ENCODE measurements at places on chromosomes 7 and 10.

GRCh38 chr7:120793213-120793936, 64.6 kb downstream of the TSPAN12 start:
- no peak for DNase-seq

DNA sequence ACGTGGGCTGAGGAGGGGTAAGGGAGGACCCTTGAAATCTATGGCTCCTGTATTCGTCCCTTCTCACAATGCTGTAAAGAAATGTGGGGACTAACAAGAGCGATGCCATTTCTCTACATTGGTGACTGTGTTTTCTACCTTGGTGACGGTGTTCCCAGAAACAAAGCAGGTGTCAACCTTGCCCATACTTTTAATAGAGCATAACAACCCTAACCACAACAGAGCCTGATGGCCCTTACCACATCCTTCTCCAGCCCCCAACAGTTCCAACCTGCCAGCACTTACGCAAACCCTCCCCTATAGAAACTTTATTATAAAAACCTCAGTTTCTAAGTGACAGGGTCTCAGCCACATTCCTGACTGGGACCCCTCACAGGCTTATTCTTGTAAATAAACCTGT, 28.2 kb upstream of the ADCYAP1R1 start:
- DNase-seq: no peak

DNA sequence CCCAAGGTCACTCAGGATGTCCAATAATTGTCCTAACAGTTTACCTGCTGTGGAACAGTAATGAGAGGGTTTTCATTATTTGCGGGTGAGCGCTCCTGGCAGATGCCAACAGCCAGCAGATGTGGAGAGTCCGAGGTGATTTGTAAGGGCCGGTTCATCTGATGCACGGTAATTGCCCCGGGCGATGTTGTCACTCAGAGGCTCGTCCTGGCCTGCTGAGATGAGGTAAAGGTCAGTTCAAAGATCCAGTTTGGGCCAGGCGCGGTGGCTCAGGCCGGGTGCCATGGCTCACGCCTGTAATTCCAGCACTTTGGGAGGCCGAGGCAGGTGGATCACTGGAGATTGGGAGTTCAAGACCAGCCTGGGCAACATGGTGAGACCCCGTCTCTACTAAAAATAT, 16.9 kb downstream of the LHPP start:
- DNase-seq: no peak

- DNase-seq: no peak
Observed at GRCh38 chr10:92124020-92124419, 166.9 kb downstream of the CPEB3 start.

GRCh38 chr10:132356621-132357195, 24.7 kb downstream of the LRRC27 start:
- DNase-seq: no peak

GRCh38 chr10:108241166-108241565, 1076.7 kb upstream of the SORCS1 start:
- no peak for DNase-seq

DNA sequence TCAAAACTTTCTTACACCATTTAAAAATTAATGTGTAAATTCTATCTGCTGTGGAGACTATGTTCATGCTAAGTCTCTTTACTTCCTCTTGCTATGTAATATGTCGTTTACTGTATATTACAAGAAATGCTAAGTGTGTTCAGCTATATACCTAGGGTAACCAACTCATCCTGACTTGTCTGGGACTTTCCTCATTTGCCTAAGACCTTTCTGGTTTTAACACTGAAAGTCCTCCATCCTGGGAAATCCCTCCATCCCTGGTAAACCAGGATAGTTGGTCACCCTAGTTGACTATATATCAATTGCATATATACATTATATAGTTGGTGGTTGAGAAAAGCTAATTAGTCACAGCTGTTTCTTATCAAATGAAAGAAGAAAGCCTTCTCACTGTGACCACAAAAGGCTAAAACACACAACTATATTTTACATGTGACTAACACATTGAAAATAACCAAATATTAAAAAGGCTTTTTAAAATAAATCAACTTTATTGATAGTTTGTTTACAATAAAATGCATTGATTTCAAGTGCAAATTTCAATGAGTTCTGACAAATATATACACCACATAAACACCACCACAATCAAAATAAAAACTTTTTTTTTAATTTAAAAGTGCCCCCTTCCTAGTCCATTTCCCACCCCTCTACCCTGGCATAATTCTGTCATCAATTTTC, 167.7 kb upstream of the INHBA start:
- no peak for DNase-seq

- no peak for DNase-seq
Observed at GRCh38 chr7:6179620-6180343, 92.6 kb downstream of the CYTH3 start.

DNA sequence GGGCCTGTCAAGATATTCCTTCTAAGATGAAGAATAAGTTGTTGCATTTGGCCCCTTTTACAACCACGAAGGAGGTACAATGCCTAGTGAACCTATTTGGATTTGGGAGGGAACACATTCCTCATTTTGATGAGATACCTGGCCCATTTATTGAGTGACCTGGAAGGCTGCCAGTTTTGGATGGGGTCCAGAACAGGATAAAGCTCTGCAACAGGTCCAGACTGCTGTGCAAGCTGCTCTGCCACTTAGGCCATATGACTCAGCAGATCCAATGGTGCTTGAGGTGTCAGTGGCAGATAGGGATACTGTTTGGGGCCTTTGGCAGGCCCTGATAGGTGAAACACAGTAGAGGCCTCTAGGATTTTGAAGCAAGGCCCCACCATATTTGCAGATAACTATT, 704.6 kb downstream of the CCSER2 start:
- DNase-seq: no peak

DNA sequence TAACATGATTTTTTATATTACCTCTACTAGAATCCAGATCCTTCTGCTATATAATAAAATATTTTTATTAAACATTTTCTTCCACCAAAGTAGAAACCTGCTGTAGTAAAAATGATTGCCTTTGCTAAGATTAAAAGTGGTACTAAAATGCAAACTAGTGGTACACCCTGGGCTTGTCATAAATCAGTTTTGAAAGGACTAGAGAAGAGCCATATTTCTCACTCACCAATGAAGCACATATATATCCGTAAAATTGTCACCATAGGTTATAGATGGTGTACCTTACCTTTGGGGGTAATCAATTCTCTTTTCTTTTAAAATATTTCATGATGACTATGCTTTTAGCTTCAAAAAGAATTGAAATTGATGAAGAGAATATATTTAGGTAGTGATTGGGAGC, 253.0 kb upstream of the SLC26A5 start:
- DNase-seq: no peak
